ENCODE measurements at places on chromosomes 16 and 17. TPM values are rescaled to one million over a fixed set of nuclear protein-coding genes. Genes with fewer than 3 reads are reported as not detected.

- DNase-seq: no peak
Measured at GRCh38 chr16:17101646-17102045, 369.1 kb downstream of the XYLT1 start.

DNA sequence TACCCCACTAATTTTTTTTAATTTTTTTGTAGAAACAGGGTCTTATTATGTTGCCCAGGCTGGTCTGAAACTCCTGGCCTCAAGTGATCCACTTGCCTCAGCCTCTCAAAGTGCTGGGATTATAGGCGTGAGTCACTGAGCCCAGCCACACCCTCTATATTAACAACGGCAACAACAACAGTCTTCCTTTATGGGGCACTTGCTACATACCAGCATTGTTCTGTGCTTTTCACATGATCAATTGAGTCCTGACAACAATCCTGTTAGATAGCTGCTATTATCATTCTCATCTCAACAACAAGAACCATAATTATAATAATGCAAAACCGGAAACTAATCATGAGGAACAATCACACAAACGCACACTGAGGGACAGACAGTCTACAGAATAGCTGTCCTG lies 12.6 kb upstream of the ARL5C start:
- no peak for DNase-seq

GRCh38 chr16:67714522-67714921 lies 4.6 kb downstream of the GFOD2 start:
- no peak for DNase-seq

- no peak for DNase-seq
Measured at GRCh38 chr16:84526794-84527531, 22.5 kb upstream of the MEAK7 start.

- no peak for DNase-seq
Measured at GRCh38 chr17:76138234-76138895, 2.7 kb downstream of the FOXJ1 start.

- no peak for DNase-seq
Measured at GRCh38 chr16:69860233-69861231, 90.6 kb upstream of the CLEC18A start.

DNA sequence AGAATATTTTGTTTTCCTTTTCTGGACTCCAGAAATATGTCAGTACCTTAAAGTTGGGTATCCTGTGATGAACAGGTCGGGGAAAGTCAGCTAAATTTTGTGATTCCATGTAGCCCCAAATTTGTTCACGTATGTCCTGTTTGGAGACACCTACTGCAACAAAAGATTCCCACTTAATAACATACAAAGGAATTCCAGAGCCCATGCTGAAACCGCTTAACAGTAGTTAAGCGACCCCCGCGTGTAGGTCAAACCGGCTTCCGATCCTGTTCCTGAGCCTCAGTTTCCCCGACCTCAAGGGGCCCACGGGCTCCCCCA lies 477 bp downstream of the MTHFSD start:
- DNase-seq: no peak

DNA sequence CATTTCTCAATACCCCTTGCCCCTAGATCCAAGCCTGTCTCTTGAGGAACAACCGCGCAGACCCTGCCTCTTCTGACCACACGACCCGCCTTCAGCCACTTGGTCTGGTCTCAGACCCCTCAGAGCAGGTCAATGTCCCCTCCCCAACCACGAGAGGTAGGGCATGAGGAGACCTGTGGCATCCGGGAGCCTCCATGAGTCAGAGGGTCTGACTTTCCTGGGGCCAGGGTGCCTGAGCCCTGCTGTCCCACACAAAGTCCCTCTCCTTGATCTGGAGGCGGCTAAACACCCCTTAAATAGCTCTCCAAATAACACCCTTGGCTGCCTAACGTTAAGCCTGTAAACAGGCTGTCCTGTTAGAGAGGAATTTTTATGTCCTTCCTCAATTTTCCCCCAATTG lies 5.1 kb downstream of the CARMIL2 start:
- no peak for DNase-seq

GRCh38 chr17:2502871-2503580 lies 8.7 kb downstream of the METTL16 start:
- DNase-seq: no peak

GRCh38 chr17:19346351-19347255 lies 15.9 kb downstream of the B9D1 start:
- DNase-seq: no peak

DNA sequence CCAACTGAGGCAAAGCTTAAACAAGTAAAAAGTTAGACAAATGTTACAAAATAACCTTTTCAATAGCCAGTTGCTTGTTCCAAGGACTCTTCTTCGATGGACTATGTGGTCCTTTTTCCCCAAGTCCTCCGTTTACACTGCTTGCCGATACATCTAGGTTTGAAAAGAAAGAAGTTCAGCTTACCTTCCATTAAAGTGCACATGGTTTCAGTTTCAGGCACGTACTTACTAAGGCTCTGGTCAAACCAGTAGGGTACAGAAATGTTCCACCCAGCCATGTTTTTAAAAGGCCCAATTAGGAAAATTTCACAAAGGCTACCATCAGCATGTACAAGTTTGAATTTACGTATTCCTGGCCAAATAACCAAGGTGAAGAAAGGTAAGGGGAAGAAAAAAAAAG lies 2.1 kb downstream of the SRSF2 start:
- no peak for DNase-seq

- no peak for DNase-seq
Measured at GRCh38 chr17:33804401-33804800, 450.7 kb upstream of the CCL2 start.

DNA sequence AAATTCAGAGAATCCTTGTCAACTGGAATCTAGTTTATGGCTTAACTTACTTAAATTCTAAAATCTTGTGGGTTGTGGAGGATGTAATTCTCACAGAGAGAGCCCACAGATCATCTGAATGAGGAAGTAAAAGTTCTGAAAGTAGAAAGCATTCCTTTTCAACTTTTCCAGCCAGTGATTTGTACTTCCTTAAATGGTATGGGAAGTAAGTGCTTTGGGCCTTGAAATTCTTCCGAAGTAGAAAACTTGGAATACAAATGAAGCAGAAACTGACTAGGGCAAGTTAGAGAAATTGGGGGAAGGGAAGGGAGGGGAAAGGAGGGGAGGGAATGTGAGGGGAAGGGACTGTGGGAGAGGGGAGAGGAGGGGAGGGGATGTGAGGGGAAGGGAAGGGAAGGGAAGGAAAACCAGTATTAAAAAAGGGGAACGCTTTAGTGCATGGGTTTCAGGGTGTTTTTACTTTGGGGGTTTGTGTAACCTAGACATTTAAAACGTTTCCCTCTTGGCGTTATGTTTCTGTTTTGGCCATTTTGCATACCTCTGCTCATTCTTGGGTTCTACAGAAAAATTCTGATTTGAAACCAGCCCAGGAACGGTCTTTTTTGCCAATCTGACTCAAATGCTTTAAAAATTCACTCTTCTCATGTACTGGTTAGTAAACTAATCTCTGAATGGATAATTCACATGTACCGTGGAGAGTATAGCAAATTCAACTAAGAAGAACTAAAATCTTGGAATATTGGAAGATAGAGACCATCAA lies 15.5 kb upstream of the SNTB2 start:
- no peak for DNase-seq

GRCh38 chr17:48413613-48414405 lies 16.2 kb downstream of the SKAP1 start:
- DNase-seq: no peak

- DNase-seq: no peak
Measured at GRCh38 chr16:53334581-53334980, 99.7 kb upstream of the RBL2 start.

DNA sequence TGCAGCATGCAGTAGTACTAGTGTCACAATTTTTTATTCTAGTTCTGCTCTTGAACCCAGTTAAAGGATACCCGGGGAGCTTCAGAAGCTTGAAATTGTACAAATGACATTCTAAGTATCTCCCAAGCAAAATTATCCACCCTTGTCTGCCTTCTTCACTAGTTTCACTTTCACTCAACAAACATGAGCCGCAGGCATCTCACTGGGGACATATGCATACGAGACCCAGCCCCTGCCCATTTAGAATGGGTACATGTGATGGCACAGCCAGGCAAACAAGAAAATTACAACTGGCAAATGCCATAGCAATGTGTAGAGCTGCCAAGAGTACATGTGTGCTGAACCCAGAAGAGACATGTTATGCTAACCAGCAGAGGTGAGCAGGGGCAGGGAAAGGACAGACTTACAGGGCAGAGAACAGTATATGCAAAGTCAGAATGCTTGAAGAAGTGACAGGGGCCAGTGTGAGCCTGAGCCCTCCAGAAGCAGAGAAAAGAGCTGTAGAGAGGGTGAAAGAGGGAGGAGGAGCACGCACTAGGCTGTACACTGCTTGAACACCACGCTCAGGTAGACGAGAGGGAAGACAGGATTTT lies 8.3 kb downstream of the GINS2 start:
- no peak for DNase-seq

DNA sequence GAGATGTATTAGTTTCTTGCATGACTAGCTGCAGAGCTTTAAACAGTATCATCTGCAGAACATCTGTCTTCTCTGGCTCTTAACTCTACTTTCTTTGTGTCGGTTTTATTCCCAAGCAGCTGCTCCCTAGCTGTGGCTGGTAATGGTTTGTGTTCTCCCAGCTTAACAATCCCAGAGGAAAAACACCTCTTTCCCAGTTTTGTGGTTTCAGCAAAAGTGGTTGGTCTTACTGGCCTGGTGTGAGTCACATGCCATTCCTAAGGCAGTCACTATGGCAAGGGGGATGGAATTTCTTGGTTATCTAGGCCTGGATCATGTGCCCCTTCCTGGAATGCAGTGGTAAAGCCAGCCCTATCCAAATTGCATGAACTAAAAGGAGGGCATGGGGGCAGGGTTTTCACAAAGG lies 27.5 kb downstream of the OMG start:
- DNase-seq: no peak

DNA sequence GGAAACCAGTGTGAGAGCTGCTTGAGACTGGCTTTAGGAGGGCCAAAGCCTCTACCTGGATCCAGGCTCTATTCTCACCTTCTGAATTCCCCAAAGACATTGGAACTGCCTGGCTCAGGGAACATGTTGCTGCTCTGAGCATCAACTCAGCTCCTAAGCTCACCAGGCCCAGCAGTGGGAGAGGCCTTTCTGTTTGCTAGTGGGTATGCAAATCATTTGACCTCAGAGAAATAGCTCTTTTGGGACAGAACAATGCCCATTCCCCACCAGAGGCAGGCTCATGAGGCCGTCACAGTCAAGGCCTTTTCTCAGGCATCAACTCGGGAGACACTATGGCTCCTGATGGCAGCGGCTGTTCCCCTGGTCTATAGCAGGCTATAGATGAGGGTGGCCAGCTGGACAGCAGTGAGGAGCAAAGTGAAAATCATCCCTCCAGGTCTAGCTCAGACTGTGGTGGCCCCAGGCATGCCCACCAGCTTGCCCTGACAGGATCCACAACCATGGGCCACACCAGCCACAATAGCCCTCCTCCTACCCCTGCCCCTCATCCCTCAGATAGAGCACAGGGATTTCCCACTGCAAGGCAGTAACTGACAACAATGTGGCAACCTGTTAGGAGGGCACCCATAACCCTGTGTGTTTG lies 30.4 kb upstream of the GFOD2 start:
- no peak for DNase-seq

DNA sequence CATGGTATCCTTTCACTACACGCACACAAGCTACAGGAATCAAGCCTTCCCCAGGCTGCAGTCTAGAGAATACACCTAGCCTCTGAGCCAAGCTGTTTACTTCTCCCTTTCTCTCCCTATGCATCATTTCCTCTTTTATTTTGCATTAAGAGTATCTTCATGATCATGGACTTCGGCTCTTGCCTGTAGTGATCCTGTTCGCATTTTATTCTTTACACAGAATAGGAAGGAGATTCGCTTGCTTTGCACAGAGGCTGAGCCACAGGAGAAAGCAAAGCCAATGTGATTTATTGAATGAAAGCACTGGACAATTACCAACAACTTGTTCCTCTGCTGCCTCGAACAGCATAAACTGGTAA lies 172.7 kb downstream of the ANKFN1 start:
- DNase-seq: no peak

DNA sequence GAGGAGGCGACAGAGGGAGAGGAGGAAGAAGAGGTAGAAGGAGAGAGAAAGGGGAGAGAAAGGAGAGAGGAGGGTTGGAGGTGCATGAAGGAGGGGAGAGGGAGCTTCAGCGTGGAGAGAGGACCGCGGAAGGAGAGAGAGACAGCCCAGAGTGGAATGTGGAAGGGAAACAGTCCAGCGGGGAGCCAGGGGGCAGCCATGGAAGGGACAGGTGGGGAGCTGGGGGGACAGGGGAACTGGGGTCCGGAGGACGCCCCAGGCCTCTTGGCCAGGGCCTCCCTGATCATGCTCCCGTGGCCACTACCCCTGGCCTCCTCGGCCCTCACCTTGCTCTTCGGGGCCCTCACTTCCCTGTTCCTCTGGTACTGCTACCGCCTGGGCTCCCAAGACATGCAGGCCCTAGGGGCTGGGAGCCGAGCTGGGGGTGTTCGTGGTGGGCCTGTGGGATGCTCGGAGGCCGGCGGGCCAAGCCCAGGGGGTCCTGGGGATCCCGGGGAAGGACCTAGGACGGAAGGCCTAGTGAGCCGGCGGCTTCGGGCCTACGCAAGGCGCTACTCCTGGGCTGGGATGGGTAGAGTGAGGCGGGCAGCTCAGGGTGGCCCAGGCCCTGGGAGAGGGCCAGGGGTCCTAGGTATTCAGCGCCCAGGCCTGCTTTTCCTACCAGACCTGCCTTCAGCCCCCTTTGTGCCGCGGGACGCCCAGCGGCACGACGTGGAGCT lies 759 bp downstream of the ASPHD1 start:
- DNase-seq: no peak

GRCh38 chr16:86322806-86323205 lies 187.5 kb upstream of the FOXF1 start:
- no peak for DNase-seq

GRCh38 chr16:2586241-2586640 lies 48.4 kb downstream of the PDPK1 start:
- DNase-seq: no peak

DNA sequence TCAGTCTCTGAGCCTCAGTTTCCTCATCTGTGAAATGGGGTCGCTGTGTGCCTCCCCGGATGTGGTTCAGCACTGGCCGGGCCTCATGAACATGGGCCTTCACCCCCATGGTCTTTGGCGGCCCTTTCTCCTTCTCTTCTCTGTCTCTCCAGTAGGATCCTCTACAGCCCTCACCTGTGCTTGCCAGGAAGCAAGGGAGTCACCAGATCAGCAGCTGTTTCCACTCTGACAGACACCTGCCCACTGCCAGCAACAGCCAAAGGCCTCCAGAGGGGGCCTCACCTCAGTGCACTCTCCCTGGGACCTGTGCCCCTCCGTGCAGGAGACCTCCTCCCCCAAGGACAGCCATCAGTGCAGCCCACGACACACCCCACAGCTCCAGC lies 89.4 kb downstream of the C16orf78 start:
- no peak for DNase-seq

The TM4SF5 gene
- polyA plus RNA-seq: 0.69 TPM

The VAT1L gene
- 4.8 TPM for polyA plus RNA-seq

The AGRP gene
- polyA plus RNA-seq: 0.17 TPM

The SLC5A2 gene
- polyA plus RNA-seq: 41.1 TPM

The IQCK gene
- 49.9 TPM for polyA plus RNA-seq

The EME1 gene
- 8.5 TPM for polyA plus RNA-seq

The KRTAP4-1 gene
- not detected for polyA plus RNA-seq

The LGALS9B gene
- not detected for polyA plus RNA-seq

The FBXW10 gene
- 0.74 TPM for polyA plus RNA-seq

The FKBP10 gene
- 139 TPM for polyA plus RNA-seq

The SSTR5 gene
- polyA plus RNA-seq: not detected

The RNU2-1 gene
- polyA plus RNA-seq: not detected

The ZG16B gene
- polyA plus RNA-seq: 0.32 TPM

The LIMD2 gene
- polyA plus RNA-seq: 23.1 TPM

The SBK1 gene
- 14.1 TPM for polyA plus RNA-seq

The NTN1 gene
- polyA plus RNA-seq: 2.6 TPM

The SLC52A1 gene
- polyA plus RNA-seq: 0.19 TPM

The COG4 gene
- 65.5 TPM for polyA plus RNA-seq

The SRCAP gene
- polyA plus RNA-seq: 28.2 TPM

The EVI2A gene
- polyA plus RNA-seq: 1.9 TPM

The C16orf78 gene
- polyA plus RNA-seq: not detected

The FMNL1 gene
- 5.7 TPM for polyA plus RNA-seq
